ENCODE measurements at places on chromosomes 16 and 17. TPM values are rescaled to one million over a fixed set of nuclear protein-coding genes. Genes with fewer than 3 reads are reported as not detected.

PFAS gene
- 20.8 TPM for polyA plus RNA-seq

HSF5 gene
- polyA plus RNA-seq = 0.04 TPM

PHLPP2 gene
- polyA plus RNA-seq = 5.7 TPM

CACNA1H gene
- polyA plus RNA-seq = 51.6 TPM

SPATA20 gene
- 24.3 TPM for polyA plus RNA-seq

MEOX1 gene
- 10.4 TPM for polyA plus RNA-seq

FAM83G gene
- 0.18 TPM for polyA plus RNA-seq

C16orf86 gene
- polyA plus RNA-seq = 2.4 TPM

HBA1 gene
- 2,062 TPM for polyA plus RNA-seq

ACAP1 gene
- polyA plus RNA-seq = 11.3 TPM

KATNB1 gene
- polyA plus RNA-seq = 44.6 TPM

HSD17B2 gene
- polyA plus RNA-seq = 0.27 TPM

PIMREG gene
- polyA plus RNA-seq = 14.5 TPM

UTS2R gene
- 5.8 TPM for polyA plus RNA-seq

NDE1 gene
- 15.9 TPM for polyA plus RNA-seq

G6PC1 gene
- polyA plus RNA-seq = not detected

TBC1D3I gene
- 0.94 TPM for polyA plus RNA-seq

VMP1 gene
- polyA plus RNA-seq = 43.6 TPM

C1QTNF8 gene
- not detected for polyA plus RNA-seq

TMEM114 gene
- polyA plus RNA-seq = not detected

TGFB1I1 gene
- polyA plus RNA-seq = 105 TPM

SLC2A4 gene
- 39.2 TPM for polyA plus RNA-seq

MGAT5B gene
- 0.38 TPM for polyA plus RNA-seq

CEP131 gene
- polyA plus RNA-seq = 9.4 TPM

WNK4 gene
- polyA plus RNA-seq = 0.43 TPM

STAC2 gene
- polyA plus RNA-seq = 0.25 TPM

MT3 gene
- 19.1 TPM for polyA plus RNA-seq

PRKCB gene
- 1.2 TPM for polyA plus RNA-seq

CA5A gene
- polyA plus RNA-seq = 0.11 TPM

KRTAP4-5 gene
- polyA plus RNA-seq = not detected

DNASE1L2 gene
- polyA plus RNA-seq = 1.1 TPM

TBC1D3 gene
- polyA plus RNA-seq = not detected

Data from forelimb muscle (tissue), 1 donor.